ENCODE measurements at places on chromosomes 2 and 18. TPM values are rescaled to one million over a fixed set of nuclear protein-coding genes. Genes with fewer than 3 reads are reported as not detected.

The SAG gene
- total RNA-seq = not detected

The MLPH gene
- 14.2 TPM for total RNA-seq

The CNGA3 gene
- total RNA-seq = not detected

The SP5 gene
- total RNA-seq = not detected

The SIX3 gene
- total RNA-seq = not detected

The UGT1A8 gene
- total RNA-seq = not detected

The LINC00305 gene
- total RNA-seq = not detected

The GPR45 gene
- not detected for total RNA-seq

The TGIF1 gene
- 119 TPM for total RNA-seq

The STAT4 gene
- 0.56 TPM for total RNA-seq

The ASIC4 gene
- total RNA-seq = 0.46 TPM

The LRRTM4 gene
- not detected for total RNA-seq

The NOSTRIN gene
- not detected for total RNA-seq

The ITGB6 gene
- total RNA-seq = 0.40 TPM

The IL1RL1 gene
- 40.2 TPM for total RNA-seq
